RPMI7951 (cell line): ENCODE measurements at places on chromosomes 12 and 14. TPM values are rescaled to one million over a fixed set of nuclear protein-coding genes. Genes with fewer than 3 reads are reported as not detected.
A peak's percentile ranks its signal among the peaks of the same experiment; 100 is the strongest.

DNA sequence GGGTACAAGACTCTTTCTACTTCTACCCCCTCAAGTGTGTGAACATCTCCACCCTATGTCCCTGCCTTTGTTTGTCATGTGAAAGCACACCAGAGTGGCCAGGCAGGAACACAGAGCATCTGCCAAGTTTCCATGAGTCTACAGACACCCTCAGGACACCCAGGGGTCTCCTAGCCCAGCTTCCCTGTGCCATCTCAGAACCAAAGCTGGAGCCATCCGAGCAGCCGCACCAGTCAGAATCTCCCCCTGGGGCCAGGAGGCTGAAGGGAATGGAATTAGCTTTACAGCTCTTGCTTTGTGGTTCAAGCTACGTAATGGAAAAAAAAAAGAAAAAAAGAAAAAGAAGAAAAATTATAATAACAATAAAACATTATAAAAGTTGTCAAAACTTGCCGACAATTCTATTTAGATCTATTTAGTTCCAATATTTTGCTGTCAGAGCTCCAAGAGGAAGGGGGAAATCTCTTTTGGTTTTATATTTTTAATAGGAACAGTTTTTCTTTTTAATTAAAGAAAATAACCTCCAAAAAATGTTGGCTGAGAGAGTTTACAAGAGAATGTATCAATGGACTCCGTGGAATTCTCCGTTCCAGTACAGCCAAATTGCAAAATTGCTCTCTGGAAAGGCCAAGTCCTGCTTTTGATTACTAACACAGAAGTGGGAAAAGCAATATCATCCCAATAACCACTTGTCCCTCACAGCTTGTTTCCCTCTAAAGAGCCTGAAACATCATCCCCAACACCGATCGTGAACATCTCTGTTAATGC, 37.1 kb downstream of the TBX5 start:
- DNase-seq = no peak

DNA sequence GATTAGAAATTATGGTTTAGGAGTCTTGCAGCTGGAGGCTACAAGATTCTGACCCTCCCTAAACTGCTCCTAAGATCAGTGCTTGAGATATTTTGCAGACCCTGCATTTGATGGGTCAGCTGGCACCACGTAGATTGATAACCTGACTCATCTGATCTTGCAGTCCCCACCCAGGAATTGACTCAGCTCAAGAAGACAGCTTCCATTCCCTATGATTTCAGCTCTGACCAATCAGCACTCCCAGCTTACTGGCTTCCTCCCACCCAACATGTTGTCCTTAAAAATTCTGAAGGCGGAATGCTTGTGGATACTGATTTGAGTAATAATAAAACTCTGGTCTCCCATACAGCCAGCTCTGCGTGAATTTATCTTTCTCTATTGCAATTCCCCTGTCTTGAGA, 23.2 kb upstream of the MTHFD1 start:
- peak; percentile 49 for DNase-seq

DNA sequence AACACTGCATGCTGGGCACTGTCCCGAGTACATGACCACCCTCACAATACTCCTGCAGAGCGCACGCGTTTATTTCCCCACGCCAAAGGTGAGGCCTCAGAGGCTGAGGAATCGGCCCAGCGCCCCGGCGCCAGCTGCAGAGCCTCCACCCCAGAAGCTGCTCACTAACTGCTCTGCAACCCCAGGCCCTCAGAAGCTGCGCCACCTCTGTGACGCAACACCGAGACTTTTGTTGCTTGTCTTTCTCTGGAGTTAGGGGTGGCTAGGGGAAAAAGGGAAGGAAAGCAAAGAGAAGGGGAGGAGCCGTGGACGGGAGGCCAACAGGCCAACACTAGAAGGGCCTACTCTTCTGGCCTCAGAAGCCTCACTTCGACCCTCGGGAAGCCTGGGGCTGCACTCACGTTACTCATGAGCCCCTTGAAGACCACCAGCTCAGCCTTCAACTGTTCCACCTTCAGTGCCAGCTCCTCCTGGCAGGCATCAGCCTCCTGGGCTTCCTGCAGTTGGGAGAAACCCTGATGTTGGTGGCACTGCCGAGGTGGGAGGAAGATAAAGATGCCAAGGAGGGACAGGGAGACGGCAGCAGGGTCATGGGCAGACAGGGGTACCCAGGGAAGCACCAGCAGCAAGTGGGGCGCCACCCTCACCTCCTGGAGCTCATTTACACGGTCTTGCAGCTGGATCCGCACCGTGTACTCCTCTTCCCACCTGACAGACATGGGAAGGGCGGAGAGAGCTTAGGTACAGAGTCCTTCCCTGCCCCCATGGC, 5.4 kb downstream of the IFFO1 start:
- no peak for DNase-seq

DNA sequence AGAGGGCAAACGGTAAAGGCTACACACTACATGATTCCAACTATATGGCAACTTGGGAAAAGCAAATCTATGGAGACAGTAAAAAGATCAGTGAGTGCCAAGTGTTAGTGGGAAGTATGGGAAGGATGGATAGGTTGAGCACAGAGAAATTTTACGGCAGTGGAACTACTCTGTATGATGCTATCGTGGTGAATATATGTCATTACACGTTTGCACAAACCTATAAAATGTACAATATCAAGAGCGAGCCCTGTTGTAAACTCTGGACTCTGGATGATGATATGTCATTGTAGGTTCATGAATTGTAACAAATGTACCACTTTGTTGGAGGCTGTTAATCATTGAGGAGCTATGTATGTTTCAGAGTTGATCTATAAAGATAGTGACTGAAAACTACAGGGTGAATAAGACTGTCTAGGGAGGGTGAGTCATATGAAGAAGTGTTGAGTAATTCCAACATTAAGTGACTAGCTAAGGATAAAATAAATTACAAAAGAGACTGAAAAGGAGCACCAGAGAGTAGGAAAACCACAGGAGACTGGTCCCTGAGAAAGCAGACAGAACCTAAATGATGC, 349.2 kb upstream of the LMO3 start:
- DNase-seq = no peak

DNA sequence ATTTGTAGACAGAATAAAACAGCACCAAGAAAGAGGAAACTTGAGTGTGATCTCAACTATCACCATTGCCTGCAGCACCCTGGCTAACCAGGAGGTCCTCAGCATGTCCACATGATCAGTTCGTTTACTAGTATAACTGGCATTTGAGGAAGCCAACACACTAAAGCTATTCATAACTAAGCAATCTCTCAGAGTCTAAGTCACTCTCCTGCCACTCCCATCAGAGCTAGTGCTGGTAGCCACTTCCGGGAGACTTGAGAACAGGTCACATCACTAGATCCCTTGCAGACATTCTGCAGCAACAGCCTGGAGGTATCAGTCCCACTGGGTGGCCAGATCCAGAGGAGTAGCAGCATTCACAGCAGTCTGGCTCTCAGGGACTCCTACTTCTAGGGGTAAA, 352.9 kb upstream of the OR4E1 start:
- DNase-seq = no peak

DNA sequence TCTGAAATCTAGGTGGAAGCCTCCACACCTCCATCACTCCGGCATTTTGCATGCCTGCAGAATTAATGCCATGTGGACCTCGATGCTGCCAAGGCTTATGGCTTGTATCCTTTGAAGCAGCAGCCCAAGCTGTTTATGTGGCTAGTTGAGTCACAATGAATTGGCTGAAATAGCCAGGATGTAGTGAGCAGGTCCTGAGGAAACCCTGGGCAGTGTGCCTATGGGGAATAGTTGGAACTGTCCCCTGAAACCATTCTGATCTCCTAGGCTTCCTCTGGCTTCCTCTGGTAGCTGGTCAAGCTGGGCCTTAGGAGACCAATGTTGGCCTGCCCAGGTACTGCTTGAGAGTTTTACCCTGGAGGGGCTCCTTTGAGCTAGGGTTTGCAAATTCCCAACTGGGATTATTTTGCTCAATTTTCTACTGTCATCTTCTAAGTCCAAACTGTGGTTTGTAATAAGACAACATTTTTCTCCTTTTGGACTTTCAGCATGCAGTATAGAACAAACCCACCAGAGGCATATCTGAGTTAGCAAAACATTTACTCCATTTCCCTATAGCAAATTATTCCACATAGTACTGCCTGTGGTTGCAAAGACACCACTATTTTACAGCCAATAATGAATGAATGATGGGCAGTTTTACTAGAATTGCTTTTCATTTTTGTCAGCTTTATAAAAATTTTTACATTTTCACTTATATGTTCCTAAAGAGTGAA, 85.1 kb upstream of the AMIGO2 start:
- DNase-seq = peak; percentile 86

DNA sequence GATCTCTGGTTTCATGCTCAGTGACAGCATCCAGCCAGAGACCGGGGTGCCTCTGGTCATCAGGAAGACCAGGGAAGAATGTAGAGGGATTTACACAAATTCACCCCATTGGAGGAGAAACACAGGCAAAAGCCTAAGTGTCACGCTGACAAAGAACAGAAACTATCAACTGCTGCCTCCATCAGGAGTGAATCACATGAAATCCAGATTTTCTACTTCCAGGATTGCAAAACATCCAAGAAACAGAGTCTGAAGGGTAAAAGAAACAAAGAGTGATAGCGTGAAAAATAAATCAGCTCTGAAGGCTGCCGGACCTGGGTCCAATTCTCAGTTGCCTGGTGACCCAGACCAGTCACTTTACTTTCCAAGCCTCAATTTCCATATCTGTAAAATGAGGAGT, 136.1 kb upstream of the MAP1LC3B2 start:
- DNase-seq = peak; percentile 54

- DNase-seq = no peak
Observed at GRCh38 chr12:130524759-130525158, 187.1 kb downstream of the PIWIL1 start.

Gene BIN2
- not detected in 2 replicates for total RNA-seq

Gene SALL2
- total RNA-seq = 0.48 and 1.1 TPM in 2 replicates

Gene GLT1D1
- total RNA-seq = not detected in 2 replicates

Gene DACT1
- total RNA-seq = 22.2 and 23.1 TPM in 2 replicates

Gene PRR4
- 1.3 and 2.2 TPM in 2 replicates for total RNA-seq

Gene CCDC91
- total RNA-seq = 14.3 and 16.2 TPM in 2 replicates

Gene RNU6-7
- total RNA-seq = not detected in 2 replicates

Gene BEGAIN
- total RNA-seq = not detected in 2 replicates
